Activated CD4-positive, alpha-beta T cell treated with anti-CD3 and anti-CD28 coated beads for 36 hours (primary cell): ENCODE measurements at places on chromosomes 1 and 21.
A peak's percentile ranks its signal among the peaks of the same experiment; 100 is the strongest.

DNA sequence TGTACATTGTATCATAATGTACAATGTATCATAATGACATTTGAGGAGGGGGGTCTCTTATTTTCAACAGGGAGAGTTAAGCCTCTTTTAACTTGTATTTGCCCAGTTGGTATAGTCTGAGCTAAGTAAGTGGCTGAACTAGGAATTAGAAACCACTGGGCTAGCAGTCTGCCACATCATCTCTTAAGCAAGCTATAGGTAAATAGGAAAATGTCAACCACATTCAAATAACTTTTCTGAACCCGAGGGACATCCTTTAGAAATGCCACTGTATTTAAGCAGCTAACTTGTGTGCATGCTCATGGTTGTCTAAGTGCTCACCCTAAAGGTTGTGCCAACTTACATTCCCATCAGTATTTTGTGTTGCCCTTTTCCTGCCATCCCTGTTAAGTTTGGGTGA is 35.5 kb upstream of the ASB17 start:
- DNase-seq, result no peak

- DNase-seq, result peak; percentile 28
Observed at GRCh38 chr1:197919346-197920066, 2.3 kb downstream of the LHX9 start.

- no peak for DNase-seq
Observed at GRCh38 chr21:27275294-27275927, 308.5 kb upstream of the ADAMTS5 start.

DNA sequence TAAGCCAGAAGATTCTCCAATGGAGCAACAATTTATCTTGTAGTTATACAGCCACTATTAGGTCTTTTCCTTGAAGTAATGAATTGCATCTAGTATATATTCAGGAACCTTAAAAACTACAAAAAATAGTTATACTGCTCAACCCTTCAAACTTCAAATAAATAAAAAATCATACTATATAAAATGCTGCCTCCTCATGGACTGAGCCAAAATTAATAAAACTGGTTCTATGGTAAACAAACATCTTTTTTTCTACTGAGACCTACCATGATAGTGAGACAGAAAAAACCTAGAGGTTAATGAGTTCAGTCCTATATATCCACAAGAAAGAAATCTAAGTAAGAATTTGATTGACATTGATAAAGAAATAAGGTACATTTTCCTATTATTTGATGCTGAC is 67.7 kb downstream of the GPATCH2 start:
- no peak for DNase-seq

DNA sequence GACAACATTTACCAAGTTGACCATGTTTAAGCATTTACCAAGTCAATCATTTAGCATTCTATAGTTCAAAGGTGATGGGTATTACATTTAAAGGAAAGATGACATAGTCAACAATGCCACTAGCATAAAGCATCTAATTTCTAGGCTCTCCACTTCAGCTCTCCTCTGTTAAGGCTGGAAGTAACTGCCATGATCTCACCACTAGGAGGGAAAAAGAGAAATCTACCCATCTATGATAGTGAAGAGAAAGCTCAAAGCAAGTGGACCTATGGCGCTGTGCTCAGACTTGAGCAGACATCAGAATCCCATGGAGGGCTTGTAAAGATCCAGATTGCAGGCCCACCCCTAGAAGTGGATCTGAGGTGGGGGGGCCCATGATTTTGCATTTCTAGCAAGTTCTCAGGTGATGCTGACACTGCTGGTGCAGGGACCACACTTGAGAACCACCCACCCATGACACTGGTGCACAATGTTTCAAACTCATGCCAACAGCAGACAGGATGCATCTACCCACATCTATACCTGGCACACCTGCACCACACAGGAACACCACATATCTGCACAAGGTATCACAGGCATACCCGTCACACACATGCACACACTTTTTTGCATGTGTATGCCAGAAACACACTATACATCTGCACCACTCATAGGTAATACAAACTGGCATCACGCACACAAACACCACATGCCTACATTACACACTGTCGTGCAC is 392.9 kb upstream of the RUNX1 start:
- no peak for DNase-seq

- DNase-seq, result no peak
Observed at GRCh38 chr1:94562519-94563260, 21.1 kb upstream of the F3 start.

GRCh38 chr1:245232931-245233330 is 78.1 kb downstream of the KIF26B start:
- DNase-seq, result no peak

DNA sequence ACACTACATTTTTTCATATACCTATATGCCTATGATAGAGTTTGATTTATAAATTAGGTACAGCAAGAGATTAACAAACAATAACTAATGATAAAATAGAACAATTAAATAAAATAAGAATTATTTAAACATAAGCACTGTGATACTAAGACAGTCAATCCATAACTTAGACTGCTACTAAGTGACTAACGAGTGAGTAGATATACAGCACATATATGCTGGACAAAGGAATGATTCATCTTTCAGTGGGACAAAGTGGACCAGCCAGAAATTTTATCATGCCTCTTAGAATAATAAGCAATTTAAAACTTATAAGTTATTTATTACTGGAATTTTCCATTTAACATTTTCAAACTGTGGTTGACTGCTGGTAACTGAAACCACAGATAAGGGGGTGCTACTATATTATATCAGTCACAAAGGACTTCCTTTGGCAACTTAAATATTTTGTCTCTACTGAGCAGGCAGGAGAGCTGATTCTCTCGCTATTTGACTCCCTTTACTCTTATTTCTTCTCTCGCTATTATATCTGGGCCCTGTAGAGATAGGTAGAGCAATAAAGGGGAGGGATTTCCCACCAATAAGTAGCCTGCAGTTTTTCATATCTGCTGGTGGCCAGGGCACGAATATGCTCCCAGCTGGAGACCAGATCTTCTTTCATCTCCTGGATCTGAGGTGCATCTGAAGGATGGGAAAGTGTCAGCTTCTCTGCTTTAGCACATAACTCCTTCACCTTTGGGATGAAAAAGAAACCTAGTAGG is 10.8 kb downstream of the SPTA1 start:
- no peak for DNase-seq

GRCh38 chr1:159705904-159706256 is 8.5 kb downstream of the CRP start:
- no peak for DNase-seq

- DNase-seq, result peak; percentile 83
Observed at GRCh38 chr1:157193702-157194391, 55.7 kb upstream of the ETV3 start.

- no peak for DNase-seq
Observed at GRCh38 chr1:240820816-240821215, 208.9 kb upstream of the GREM2 start.

GRCh38 chr1:231200388-231201031 is 38.7 kb downstream of the TRIM67 start:
- DNase-seq, result no peak

DNA sequence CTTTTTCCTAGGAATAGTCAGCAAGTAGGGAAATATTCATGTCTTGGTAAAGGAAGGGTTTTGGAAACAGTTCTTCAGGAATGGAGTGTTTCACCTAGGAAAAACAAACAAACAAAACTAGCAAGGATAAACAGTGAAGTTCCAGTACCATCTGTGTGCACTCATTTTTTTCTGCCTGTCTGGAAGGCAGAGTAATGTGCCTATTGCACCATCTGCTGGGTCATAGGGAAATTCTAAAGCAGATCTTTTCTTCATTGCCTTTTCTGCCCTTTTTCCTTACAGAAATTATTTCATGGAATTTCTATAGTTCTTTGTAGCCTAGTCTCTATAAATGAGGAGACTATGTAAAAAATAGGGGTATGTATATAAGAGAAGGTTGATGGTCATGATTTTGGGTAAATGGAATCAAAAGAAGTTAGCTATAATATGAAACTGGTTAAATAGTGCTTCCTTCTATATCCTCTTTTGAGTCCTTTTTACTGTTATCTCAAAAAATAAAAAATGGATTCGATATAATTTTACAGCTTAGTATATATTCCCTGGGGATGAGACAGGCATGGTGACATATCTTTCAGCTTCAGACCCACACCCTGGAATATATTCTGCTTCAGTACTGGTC is 3.4 kb upstream of the HRNR start:
- DNase-seq, result no peak

- DNase-seq, result no peak
Observed at GRCh38 chr1:205424901-205425600, 3.2 kb upstream of the LEMD1 start.

DNA sequence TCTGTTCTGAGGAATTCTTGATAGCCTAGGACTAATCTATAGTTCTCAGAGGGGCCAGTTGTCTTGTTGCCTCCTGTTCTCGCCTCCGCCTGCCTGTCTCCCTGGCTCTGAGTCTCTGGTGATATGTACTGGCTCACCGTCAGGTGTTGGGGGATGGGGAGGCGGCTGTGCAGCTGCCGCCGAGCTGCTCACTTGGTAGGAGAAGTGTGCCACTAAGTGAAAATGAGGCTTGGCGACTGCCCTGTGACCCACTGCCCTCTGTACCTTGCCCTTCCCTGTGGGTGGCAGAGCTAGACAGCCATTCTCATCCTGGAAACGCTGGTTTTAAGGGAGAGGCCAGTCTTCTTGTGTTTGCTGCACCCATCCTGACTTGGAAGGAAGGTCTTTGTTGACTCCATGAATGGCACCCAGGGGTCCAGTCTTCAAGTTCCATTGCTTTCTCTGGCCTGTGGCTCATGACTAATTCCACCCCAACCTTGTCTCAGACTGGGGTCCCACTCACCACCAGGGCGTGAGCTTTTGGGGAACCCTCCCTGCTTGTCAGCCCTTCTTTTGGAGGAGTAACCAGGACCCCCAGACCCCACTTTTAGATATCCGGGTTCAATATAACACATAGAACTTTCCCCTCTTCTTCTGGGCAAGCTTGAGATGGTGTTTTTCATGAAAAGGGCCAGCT is 120.6 kb downstream of the CACNA1E start:
- DNase-seq, result no peak

DNA sequence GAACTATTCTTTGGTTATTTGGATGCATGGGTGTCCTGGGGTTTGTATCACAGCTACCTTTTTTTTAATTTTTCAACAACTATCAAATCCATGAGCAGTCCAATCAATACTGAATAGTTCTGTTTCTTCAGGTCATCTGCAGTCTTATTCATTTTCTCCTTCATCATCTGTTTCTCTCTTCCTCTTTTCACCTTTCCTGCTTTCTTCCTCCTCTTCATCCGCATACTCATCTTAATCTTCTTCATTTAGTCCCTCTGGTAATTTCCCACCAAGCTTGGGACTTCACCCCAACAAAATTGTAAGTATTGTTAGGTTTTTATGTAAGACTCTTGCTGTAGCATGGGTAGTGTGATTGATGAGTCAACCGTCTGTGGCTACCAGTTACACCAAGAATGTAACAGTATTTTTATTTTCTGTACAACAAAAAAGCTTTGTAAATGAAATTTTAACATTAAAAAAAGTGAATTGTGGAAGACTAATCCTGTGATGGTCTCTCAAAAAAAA is 184.1 kb upstream of the RNPC3 start:
- DNase-seq, result no peak

DNA sequence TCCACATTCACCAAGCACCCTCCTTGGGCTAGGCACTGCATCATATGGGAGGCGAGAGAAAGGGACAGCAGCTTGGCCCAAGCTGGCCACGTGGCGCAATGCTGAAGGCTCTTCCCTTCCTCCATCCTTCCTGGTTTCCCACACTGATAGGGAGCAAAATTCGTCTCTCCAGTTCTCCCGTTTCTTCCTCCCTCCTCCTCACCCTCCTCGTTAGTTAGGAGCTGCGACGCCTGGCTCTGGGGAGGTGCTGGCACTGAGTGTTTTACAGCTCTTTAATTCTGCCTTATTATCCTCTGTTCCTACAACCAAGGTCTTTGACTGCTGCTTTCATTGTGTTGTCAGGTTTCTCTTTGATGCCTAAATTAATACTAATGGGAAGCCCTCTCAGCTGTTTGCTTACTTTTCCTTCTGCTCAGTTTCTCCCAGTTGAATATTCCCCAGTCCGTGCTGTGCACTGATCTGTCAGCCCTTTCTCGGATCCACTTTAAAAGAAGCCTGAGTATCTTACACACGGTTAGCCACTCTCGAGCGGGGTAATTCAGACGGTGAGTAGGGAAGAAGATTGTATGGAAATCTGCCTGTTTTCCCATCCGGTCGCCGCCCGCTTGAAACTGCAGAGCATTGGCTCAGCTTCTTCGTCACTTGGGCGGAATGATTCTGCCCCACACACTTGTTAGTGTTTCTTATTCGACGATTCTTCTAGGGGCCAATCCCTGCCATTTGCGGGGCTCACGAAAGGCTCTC is 56.2 kb upstream of the SMYD2 start:
- DNase-seq, result no peak

DNA sequence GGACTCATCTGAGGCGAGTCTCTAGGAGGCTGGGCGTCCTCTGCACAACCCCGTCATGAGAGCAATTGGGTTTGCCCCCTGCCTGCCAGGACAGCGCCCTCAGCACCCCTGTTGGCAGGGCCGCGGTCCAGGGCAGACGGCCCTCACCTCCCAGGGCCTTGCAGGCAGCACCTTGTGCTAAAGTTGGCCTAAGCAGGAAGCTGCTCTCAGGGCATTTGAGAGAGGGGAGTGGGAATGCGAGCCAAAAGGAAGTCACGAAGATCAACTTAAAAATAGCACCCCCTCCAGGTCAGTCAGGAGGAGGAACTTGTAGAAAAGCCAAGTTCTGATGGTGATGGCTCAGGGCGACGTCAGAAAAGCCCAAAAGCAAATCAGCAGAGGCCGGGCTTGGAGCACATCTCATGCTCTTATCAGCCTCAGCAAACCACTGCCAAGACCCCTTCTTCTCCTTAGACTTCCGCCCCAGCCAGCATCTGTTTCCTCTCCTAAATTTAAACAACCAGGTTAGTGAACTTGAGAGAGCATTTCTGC is 12.6 kb upstream of the ADORA3 start:
- DNase-seq, result peak; percentile 62
